Sciatic nerve (tissue), 2 donors: ENCODE measurements at places on chromosomes 5 and 9.

- no peak for DNase-seq
These were observed 7.7 kb downstream of the CXCL14 start for GRCh38 chr5:135571066-135571609.

DNA sequence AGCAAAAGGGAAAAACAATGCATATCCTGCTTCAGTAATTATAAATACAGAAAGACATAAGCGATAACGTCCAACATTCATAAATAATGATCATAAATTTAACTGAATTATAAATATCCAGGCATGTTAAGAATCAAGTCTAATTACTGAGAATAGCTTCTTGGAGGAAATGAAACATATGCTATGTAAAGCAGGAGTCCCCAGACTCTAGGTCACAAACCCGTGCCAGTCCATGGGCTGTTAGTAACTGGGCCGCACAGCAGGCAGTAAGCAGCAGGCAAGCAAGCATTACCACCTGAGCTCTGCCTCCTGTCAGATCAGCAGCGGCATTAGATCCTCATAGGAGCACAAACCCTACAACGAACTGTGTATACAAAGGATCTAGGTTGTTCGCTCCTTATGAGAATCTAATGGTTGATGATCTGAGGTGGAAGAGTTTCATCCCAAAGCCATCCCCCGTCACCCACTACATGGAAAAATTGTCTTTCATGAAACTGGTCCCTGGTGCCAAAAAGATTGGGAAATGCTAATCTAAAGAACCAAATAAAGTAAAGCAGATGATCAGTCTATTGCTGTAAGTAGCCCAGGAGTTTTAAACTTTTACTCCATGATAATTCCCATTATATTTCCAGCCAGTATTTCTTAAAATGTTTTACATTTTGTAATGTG is 50.4 kb downstream of the CERT1 start:
- DNase-seq = no peak

- DNase-seq = no peak
These were observed 4.5 kb downstream of the MYMK start for GRCh38 chr9:133520121-133520835.

- DNase-seq = no peak
These were observed 6.3 kb downstream of the FOXD1 start for GRCh38 chr5:73442231-73442811.

- DNase-seq = no peak
These were observed 80.3 kb downstream of the CDH6 start for GRCh38 chr5:31273631-31274378.

GRCh38 chr9:22111176-22111953 is 102.3 kb upstream of the CDKN2B start:
- no peak for DNase-seq

GRCh38 chr5:74266132-74266531 is 374.4 kb downstream of the ENC1 start:
- no peak for DNase-seq

- DNase-seq = no peak
These were observed 327.2 kb downstream of the DEPDC1B start for GRCh38 chr5:60372786-60373185.

DNA sequence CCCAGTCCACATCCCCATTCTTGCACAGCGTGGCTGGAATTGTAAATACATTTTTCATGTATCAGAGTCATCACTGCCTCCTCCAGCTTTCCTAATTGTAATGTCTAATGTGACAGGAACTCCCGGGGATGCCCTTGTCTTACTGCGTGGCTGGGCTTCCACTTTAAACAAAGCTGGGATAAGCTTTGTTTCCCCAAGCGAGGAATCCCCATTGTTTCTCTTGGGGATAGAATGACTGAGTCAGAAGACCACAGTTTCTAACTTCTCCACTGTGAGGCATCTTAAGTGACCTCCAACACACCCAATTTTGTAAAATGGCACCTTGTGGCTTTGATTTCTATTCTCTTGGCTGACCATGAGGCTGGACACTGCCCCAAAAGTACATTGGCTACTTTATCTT is 22.4 kb downstream of the ARPC5L start:
- DNase-seq = no peak

DNA sequence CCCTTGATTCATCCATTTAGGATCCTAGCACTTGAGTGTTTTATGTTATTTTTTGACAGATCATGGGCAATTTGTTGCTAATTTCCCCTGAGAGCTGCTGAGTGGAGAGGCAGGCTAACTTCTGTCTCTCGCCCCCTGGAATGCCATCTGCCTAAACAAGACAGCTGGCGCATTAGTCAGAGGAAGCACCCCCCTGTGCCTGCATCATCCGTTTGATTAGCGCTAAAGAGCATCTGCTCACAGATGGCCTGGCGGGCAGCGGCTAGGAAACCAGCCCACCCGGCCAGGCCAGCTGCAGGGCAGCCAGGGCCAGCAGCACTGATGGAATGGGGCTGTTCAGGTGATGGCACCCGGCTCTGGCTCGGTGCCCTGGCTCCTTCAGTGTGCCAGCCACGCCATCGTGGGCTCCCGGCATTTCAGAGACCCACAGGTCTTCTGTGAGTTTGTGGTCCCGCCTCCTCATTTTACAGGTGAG is 22.9 kb upstream of the ASS1 start:
- no peak for DNase-seq

GRCh38 chr5:135890867-135891266 is 4.8 kb downstream of the IL9 start:
- no peak for DNase-seq

DNA sequence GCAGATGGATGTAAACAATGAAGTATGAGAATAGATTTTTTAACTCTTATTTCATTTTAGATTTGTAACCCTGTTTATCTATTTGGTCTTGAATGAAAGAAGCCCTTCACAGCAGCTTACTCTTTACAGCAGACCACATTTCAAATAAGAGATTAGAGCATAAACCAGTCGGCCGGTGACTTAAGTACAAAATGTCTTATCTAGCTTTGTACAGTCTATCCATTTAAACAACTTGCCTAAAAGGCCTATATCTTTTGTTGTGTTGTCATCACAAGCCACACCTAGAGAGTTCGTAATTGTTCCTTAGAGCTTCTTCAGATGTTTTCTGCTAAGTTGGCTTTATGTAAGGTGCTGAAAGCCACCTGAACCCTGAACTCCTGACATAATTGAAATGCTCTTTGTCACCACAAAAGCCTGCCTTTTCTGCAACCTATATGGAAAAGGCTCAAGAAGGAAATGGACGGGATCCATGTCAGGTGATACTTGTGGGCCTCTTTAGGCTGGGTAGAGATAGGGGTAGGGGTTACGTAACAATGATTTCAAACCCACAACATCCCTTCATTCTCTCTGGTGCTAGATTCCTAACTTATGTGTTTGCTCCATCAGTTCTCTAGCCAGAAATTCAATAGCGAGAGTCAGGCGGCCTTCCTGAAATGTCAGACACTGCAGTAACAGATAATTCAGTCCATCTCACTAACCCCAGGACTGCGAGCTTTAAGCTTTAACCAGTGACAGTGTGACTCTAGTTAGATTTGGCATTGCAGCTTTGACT is 162.5 kb downstream of the CD180 start:
- DNase-seq = no peak

DNA sequence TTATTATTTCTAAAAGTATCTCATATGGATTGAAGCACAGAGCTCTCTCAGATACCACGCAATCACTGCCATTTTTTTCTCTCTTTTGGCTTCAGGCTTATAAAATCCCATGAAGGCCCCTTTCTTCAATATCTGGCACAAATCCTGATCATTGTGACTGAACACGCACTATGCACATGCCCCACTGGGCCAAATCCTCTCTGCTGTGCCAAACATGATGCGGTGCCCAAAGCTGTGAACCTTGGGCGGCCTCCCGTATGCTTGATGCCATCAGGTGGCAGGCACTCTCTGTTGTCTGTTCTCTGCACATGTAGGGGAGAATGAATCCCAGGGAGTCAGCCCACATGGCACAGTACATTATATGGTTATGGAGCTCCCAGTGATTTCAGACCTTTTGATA is 375.0 kb upstream of the RGMB start:
- DNase-seq = no peak

DNA sequence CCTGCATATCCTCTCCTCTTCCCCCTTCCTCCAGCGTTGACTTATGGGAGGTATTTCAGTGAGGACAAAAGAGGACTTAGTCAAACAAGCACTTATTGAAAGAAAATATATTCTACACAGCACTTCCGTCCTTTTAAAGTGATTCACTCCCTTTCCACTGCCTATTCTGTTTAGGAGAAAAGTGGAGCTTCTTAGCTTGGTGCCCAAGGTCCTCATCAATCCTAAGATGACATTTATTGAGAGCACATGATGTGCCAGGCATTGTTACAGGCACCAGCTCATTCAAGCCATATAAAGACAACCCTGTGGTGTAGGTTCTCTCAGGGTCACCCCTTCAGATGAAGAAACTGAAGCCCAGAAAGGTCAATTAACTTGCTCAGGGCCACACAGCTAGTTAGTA is 95.9 kb downstream of the KCNIP1 start:
- no peak for DNase-seq

DNA sequence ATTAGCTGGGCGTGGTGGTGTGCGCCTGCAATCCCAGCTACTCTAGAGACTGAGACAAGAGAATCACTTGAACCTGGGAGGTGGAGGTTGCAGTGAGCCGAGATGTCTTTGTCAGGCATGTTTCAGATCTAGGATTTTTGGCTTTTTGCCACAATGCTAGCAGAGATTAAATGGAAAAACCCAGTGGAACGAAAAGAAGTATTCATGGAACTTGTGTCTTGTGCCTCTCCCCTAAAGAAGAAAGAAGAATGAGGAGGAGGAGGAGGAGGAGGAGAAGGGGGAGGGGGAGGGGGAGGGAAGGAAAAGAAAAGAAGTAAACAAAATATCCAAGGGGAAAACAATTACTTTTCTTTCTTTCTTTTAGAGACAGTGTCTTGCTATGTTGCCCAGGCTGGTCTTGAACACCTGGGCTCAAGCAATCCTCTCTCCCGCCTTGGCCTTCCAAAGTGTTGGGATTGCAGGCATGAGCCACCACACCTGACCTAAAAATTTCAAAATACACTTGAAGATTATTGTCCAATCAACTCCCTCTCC is 106.0 kb downstream of the ARRDC3 start:
- no peak for DNase-seq

GRCh38 chr9:108759835-108760234 is 96.0 kb downstream of the ACTL7B start:
- no peak for DNase-seq

DNA sequence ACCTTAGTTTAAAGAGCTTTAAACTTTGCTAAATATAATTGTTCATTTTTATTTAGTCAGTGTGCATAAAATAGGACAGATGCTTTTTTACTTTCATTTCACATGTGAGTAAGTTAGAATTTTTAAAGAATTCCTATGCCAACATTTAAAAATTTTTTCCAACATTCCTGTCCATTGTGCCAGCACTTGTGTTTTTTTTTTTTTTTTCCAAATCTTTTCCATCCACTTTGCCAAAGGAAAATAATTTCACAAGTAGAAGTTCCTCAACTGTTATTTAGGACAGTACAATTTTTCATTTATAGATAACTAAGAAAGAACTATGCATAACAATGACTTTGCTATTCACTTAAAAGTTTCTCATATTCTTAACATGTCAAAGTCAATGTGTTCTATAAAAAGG is 189.5 kb downstream of the ADAMTS6 start:
- DNase-seq = no peak

GRCh38 chr5:83527221-83527620 is 55.7 kb downstream of the VCAN start:
- no peak for DNase-seq

DNA sequence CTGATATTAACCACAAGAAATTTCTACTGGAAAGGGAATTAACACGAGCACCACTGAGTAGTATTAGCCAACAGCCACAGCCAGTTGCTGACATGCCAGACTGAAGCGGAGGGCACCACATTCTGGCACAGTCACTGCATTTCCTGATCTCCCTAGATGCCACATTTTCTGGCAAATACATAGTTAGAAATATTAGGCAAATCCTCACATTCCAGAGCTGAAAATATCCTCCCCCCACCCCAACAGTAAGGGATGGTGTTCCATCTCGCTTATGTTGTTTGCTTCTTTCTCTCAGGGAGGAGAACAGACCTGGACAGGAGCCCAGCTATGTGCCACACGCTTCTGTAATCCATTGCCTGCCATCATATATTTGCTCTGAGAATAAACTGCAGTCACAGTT is 32.8 kb upstream of the MCTP1 start:
- DNase-seq = no peak

GRCh38 chr5:160649304-160649703 is 202.7 kb downstream of the ATP10B start:
- DNase-seq = no peak

DNA sequence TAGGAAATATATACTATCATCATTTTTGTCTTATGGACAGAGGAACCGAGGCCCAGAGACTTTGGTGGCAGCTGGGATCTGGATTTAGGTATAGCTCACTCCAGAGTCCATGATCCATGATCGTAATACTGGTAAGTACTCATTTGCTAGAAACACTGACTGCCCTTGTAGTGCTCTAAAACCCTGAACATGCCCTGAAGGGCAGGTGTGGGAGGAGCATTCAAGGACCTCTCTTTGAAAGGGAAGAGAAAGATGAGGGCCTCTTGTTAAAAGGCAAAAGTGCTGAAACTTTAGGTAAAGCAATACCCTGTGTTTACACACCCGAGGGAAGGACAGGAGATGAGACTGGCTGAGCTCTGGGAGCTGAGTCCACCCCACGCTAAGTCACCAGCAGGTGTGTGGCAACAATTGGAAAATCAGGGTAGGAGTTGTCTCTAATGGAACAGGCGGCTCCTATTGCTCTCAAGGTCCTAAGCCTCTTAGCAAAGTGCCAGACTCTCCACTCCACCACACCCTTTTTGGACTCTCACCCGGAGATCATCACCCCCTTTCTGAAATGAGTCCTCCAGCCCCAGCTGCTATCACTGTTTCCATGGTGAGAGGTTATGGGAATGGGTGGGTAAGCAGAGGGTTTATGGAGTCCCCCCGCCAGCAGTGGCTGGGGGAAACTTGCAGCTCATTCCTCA is 34.8 kb downstream of the TRPC7 start:
- DNase-seq = no peak

GRCh38 chr5:96807075-96807654 is 580 bp downstream of the ERAP1 start:
- DNase-seq = peak; percentile 86

GRCh38 chr5:127030259-127031146 is at the start of gene MARCHF3:
TSS of gene MARCHF3 (minus strand) at chr5:127030558. CDS start at chr5:126918171, 112,387 bp downstream.
- DNase-seq = peak; percentile 96

GRCh38 chr5:160923936-160924710 is 72.1 kb upstream of the ATP10B start:
- no peak for DNase-seq

DNA sequence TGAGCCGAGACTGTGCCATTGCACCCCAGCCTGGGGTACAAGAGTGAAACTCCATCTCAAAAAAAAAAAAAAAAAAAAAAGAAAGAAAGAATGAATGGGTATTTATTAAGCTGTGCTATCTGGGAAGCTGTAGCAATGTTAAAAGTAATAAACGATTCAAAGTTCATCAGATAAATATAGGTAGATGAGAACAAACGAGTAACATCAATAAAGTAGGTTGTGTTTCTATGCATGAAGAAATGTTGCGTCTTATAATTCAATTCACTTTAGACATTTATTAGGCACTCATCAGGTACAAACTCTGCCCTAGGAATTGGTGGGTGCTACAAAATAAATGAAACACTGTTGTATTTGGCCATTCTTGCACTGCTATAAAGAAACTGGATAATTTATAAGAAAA is 36.8 kb downstream of the C9orf57 start:
- DNase-seq = no peak
